Activated T-helper 1 cell treated with Interleukin-2 at 50 U/mL for 16 hours (primary cell): ENCODE measurements at places on chromosomes 11 and 22.

GRCh38 chr22:44554411-44554810 is 56.4 kb upstream of the RTL6 start:
- no peak for DNase-seq

DNA sequence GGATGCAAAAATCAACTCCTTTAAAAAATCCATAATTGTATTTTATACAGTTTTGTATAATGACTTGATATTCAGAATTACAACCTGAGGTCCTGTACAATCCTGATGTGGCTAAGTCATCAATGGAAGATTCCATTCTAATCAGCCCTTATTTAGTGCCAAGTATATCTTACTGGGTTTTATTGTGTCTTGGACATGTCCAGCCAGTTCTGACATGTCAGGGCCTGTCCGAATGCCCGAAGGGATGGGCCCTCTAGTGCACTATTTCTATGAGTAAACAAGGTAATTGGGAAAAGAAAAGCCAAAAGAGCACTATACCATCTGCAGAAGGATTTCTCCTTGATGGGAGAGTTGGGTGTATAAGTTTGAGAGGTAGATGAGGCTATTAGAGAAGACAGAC is 412.9 kb downstream of the METTL15 start:
- no peak for DNase-seq

DNA sequence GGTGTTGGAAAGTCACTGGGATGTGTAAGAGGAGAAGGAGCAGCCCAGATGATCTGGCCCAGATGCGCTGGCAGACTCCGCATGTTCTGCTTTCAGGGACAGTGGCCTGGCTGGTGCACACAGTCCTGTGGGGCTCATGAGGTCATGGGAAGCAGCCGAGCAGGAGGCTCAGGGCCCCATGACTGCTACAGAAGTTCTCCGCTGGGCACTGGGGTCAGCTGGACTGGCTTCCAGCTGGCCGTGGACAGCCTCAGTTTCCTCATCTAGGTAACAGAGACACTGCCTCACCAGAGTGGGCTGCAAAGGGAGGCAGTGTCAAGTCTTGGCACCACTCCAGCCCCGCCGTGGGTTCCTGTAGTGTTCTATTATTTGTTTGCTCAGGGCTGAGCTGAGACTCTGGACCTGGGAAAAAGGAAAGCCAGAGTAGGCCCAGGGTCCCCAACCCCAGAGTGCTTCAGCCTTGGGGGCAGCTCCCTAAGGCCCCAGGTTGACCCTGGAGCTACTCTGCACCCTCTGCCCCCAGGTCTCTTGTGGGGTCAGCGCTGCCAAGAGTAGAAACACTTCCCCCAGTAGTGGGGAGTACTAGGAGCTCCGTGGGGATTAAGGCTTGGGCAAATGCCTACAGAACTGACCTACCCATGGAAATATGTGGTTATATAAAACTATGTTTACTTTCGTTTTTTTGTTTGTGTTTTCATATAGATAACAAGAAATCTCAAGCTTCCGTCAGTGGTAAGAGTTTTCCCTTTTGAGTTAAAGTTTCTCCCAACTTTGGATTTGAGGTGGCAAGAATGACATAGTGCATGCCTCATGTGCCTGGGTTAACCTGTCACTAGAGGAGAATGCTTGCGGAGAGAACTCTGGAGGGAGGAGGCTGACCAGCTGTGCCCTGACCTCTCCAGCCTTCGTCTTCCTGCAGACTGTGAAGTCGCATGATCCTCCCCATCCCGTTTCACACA is 45.3 kb downstream of the MED15 start:
- no peak for DNase-seq

- DNase-seq, result no peak
Observed at GRCh38 chr22:31253949-31254348, 38.3 kb downstream of the PIK3IP1 start.

- DNase-seq, result no peak
Observed at GRCh38 chr11:95445746-95446333, 214.8 kb upstream of the SESN3 start.

GRCh38 chr11:96062134-96062533 is 138.2 kb upstream of the MTMR2 start:
- DNase-seq, result no peak

DNA sequence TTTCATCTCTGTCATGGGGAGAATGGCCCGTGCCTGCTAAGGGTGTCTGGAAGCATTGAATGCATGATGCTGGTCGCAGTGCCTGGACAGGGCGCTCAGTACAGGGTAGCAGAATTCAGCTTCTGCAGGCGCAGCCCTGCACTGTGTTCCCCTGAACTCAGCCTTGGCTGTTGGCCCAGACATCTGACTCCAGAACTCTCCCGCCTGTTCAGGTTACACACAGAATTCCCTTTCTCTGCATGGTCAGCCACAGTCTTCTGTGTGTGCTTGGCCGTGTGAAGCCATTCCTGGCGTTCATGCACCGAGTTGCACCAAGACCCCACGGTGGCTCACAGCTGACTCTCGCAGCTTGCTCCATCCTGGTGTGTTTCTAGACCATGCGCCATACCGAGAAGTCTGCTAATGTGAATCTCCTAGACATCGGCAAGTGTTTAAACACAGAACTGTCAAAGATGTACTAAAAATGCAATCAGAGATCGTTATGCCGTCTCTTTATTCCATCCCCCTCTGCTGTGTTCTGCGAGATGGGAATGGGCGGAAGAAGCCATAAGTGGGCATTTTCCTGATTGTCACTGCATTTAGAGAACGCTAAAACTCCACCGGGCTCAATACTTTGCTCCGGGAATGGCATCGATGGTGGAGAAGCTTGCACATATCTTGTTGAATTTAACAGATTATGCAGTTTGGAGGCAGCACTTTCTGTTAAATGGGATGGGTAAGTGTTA is 55.6 kb downstream of the MPPED1 start:
- no peak for DNase-seq

DNA sequence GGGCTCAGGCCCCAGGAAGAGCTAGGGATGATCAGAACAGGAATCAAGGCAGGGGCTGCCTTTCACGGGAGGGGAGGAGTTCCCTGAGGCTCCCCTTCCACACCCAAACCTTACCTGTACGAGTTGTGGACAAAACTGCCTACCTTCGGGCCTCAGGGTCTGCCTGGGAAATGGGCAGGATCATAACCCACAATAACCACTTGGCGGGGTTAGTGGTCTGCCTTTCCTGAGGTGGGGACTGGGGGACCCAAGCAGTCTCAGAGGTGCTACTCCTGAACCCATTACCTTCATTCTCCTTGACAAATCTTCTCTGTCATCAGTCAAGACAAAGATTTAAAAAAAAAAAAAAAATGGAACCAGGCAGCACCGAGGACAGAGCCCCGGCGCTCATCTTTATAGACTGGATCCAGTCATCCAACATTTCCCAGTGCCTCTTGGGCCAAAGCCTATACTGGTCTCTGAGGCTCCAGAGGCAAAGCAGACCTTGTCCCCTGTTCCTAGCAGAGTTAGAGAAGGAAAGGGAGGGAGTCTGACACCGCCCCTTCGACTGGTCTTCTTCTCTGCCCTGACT is 14.2 kb downstream of the P2RY6 start:
- DNase-seq, result no peak

DNA sequence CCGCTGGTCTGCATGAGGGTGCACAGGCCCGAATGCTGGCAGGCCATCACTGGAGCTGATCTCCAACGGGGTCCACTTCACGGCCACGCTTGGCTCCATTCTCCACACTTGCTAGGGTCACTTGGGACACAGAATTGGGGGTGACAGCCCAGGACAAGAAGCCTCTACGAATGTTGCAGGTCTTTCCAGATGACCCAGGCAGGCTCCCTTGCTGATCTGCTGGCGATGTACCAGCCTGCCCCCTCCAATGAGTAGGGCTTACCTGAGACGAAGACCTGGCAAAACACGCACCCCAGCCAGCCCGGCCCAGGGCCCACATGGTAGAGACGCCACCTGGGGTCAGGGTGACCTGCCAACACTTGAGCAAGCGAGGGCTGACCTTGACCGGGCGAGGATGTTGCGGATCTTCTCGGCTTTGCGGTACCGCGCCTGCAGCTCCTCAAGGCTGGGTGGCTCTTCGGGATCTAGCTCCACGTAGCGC is 44.9 kb downstream of the C11orf58 start:
- no peak for DNase-seq

DNA sequence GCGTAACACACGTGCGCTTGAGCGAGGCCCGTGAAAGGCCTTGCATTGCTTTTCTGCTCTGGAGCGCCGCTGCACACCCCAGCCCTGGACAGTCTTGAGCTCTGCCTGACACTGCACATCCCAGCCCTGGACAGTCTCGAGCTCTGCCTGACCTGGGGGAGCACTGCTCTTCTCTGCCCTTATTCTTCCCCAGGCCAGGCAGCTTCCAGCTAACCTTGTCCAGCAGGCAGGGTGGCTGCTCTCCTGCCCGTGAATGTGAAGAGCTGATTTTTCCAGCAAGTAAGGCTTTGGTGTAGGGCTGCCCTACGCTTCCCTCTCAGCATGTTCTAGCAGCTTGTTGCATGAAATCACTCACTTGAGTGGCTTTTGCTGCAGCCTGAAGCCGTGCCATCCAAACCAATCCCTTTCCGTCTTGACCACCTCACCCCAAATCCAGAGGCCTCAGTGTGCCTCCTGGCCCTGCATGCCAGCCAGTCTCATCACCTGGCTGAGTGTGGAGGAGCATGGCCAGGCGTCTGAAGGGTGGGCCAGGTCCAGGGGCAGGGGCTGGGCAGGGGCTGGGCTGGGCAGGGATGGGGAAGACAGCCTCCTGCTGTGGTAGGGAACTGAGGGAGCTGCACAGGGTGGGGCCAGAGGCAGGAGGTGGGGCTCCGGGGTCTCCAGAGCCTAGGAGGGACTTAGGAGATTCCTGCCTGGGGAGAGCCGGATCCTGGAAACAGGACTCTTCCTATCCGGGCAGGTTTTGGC is 89.5 kb upstream of the B3GAT1 start:
- no peak for DNase-seq

DNA sequence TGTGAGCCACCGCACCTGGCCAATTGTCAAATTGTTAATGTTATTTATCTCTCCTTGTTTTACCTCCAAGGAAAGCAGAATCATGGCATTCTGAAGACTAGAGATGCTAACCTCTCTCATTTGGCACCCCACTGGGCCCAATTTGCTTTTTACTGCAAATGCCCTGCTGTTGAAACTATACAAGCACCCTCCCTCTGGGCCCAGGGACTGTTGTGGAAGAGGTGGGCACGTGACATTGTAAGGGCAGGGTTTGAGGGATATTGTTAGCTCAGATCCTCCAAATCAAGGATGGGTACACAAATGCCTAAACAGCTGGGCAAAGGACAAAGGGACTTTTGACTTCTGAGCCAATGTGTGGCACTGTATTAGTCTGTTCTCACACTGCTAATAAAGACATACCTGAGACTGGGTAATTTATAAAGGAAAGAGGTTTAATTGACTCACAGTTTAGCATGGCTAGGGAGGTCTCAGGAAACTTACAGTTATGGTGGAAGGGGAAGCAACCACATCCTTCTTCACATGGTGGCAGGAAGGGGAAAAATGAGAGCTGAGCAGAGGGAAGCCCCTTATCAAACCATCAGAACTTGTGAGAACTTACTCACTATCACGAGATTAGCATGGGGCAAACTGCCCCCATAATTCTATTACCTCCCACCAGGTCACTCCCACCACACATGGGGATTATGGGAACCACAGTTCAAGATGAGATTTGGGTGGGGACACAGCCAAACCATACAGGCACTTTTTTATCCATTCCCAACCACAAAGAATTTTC is 6.5 kb upstream of the ALDH3B2 start:
- no peak for DNase-seq

GRCh38 chr22:22246706-22247105 is 2.1 kb downstream of the VPREB1 start:
- no peak for DNase-seq

- DNase-seq, result no peak
Observed at GRCh38 chr11:11416917-11417316, 63.9 kb upstream of the CSNK2A3 start.

DNA sequence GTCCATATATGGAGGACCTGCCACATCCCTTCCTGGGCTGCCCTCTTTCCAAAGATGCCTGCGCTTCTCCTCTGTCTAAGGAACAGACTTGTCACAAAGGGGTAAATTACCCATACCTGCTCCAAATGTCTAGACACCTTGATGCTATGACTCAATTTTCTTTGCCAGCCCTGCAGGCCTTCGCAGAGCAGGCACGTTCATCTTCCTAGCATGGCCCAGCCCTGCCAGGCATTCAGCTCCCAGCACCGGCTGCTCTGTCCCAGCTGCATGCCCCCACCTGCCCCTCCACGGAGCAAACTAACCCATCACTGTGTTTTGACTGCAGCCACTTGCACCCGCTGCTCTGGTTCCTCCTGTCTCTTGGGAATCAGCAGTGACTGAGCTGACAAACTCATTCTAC is 526.1 kb downstream of the MIAT start:
- DNase-seq, result no peak

GRCh38 chr11:59794417-59794816 is 16.2 kb downstream of the MRPL16 start:
- no peak for DNase-seq
